Activated CD4-positive, CD25-positive, alpha-beta regulatory T cell treated with anti-CD3 and anti-CD28 coated beads, Interleukin-2, amount 50 U/mL, for 24 hours (primary cell): ENCODE measurements at places on chromosomes 16 and 17.

- peak; percentile 58 for ATAC-seq
Observed at GRCh38 chr16:11407047-11407982, 62.1 kb downstream of the RMI2 start.

- ATAC-seq = peak; percentile 37
Observed at GRCh38 chr17:488993-489757, 136.6 kb upstream of the RPH3AL start.

GRCh38 chr17:9292561-9292941 lies 271.2 kb downstream of the NTN1 start:
- ATAC-seq = no peak

GRCh38 chr16:49491771-49492761 lies 118.5 kb downstream of the C16orf78 start:
- ATAC-seq = no peak

- peak; percentile 8 for ATAC-seq
Observed at GRCh38 chr17:40323391-40324381, 14.7 kb downstream of the RARA start.

GRCh38 chr17:50946891-50947781 lies 81.0 kb upstream of the TOB1 start:
- ATAC-seq = no peak

GRCh38 chr16:50653633-50654519 lies 27.2 kb downstream of the SNX20 start:
- ATAC-seq = no peak

- peak; percentile 44 for ATAC-seq
Observed at GRCh38 chr17:21419299-21420239, 43.4 kb downstream of the KCNJ12 start.

DNA sequence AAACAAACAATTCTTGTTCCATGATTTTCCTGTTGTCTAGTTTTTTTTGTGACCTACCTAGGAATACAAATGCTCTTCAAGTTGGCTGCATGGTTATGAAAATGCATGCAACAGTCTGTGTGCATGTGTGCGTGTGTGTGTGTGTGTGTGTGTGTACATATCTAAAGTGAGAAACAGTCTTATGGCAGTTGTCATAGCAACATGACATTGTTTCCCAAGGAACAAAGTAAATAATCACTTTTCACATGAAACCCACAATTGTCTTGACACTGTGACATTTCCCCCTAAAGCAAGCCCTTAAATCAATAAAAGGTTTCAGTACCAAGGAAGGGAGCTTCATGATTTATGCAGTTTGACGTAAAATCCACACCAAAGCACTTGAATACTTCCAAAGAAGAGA lies 758.4 kb downstream of the CDH8 start:
- ATAC-seq = no peak

GRCh38 chr17:5706577-5707210 lies 122.4 kb upstream of the NLRP1 start:
- no peak for ATAC-seq

DNA sequence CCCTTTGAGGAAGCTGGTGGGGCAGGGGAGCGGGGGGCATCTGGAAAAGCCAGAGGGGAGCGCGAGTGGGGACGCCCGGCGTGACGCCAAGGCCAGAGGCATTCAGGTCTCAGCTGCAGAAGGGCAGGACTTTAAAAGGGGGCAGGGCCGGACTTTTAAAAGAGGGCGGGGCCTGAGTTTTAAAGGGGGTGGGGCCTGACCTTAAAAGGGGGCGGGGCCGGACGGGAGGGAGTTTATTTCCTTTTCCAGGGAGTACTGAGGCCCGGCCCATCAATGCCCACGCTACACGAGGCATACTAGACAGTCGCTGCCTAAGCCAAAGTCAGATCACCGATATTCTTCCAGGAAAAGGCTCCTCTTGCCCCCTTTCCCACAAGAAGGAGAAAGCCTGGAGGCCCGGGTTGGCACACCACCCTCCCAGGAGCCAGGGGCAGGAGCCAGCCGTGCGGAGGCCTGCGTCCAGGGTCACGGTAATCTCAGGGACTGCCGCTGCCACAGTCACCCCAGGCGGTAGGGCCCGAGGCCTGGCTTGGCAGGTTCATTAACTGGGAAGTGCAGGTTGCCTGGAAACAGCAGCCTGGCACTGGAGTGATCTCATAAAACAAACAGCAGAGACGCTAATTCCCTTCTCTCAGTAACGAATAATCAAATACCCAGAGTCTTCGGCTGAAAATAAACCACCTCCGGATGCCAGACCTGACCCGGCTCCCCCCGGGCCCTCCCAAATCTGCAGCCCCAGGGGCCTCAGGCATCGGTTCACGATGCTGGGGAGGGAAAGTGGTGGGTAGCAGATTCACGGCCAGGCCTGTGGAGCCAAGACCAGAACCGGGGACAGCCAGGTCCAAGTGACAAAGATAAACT lies 90.7 kb downstream of the TIMM22 start:
- ATAC-seq = no peak

- no peak for ATAC-seq
Observed at GRCh38 chr16:60930291-60930690, 1105.9 kb downstream of the CDH8 start.

GRCh38 chr17:38431346-38432145 lies 3.3 kb downstream of the ARHGAP23 start:
- no peak for ATAC-seq

GRCh38 chr16:69851491-69852240 lies 89.5 kb downstream of the WWP2 start:
- ATAC-seq = no peak

DNA sequence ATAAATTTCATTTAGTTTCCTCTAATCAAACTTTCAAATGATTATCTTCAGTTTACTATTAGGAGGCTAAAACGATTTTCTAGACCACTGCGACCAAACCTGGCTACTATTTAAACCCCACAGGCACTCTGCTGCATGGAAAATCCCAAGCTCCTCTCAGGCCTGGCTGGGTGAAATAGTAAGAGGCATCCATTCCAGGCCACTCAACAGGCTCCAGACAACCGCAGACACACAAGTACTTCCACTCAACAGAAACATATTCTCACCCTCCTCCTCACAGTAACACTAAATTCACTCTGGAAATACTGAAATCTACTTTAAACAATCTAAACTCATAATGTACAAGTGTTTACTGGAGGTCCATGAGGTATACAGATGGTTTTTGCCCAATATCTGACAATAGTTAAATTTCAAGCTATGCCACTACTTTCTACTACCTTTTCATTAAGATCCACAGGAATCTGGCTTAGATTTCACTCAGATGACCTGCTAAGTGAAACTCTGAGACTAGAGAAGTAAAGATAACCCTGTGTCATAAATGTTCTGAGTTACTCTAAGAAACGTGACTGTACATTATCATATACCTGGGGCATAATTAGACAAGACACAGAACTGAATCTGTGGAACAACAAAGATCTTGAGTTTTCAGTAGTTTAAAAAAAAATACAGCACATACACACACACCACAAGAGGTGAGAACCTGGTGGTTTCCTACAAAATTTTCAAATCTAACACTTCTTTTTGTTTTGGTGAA lies 10.4 kb downstream of the VPS53 start:
- no peak for ATAC-seq

DNA sequence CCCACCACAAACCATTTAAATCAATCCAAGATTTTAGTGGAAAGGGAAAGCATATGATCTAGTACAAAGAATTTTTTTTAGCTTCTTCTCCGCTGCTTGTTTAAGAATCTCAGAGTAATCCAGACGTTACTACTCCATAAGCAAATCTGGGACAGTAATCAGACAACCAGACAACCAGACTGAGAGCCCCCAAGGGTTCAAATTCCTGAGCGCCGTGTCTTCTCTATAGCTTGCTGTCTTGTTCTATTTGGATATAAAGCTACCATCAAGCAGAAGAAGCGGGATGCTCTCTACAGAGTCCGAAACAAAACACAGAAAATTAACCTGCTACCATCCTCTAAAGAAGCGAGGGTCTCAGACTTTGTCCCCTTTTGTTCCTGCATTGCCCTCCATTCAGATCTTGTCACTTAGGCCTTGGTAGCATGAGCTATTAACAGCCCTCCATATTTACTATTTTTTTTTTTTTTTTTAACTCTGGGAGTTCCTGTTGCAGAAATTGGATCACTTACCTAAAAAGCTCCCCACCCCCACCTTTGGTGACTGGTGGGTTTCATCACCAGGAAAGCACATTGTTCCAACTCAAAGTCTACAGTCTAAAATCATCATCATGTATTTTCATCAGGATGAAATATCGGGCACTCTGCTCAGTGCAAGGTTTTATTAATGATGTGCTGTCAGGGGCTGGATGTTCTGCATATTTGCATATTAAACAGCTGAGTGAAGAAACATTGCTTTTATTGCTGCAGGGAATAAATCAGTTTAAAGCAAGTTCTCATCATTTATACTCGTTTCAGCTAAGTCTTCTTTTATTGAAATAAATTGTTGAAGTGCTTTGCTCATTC lies 576.7 kb downstream of the WWOX start:
- no peak for ATAC-seq

GRCh38 chr17:31508288-31509094 lies 117.0 kb downstream of the RAB11FIP4 start:
- peak; percentile 87 for ATAC-seq

- peak; percentile 55 for ATAC-seq
Observed at GRCh38 chr17:42679492-42680330, 1.9 kb downstream of the CCR10 start.
